ENCODE measurements at places on chromosomes 16 and 17.

DNA sequence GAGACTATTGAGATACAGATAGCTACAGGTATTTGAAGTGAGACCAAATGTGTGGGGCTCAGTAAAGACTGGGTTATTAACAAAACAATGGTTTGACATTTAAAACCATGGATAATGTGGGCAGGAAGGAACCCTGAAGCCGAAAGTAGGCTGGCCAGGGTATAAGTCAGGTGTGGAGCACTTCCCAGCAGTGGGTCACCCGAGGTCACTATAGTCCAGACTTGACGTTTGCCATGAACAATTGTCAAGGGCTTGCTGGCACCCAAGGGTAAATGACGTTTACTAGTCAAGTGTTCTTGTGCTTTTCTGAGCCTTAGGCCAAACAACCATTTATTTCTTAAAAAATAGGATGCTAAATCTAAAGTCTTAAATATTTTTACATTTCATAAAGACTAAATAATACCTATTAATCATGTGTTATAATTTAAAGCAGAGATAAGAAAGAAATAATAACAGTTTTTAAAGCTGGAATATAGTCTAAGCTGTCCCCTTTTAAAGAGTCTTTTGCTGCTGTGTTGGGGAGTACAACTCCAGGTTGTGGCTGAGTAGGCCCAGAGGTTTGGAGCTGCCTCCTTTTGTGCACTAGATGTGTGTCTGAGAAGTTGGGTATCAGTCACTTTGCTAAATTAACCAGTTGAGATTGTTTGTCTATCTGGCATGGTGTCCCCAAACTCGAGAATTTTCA is 15.7 kb downstream of the ALDH3A2 start:
- no peak for DNase-seq

DNA sequence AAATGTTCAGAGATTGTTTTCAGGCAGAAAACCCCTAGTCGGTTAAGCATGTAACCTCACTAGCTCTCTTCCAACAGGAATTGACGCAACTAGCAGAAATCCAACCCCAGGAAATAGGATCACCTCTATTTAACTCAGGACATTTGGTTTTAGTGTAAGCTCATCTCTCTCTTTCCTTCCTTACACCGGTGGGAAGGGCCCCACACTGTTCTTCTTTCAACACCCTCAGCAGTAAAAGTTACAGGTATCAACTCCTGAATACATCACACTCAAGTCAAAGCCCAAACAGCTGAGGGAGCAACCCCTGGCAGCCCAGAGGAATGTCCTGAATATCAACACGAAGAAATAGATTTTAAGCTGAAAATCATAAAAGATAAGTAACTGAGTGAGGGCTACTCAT is 191.2 kb upstream of the KIF2B start:
- no peak for DNase-seq

GRCh38 chr17:82838386-82839063 is 1.3 kb downstream of the ZNF750 start:
- DNase-seq, result no peak

- DNase-seq, result peak; percentile 71
Observed at GRCh38 chr17:39676198-39676819, 8.1 kb downstream of the PNMT start.

GRCh38 chr16:4594433-4595410 is 20.0 kb downstream of the UBALD1 start:
- DNase-seq, result no peak

DNA sequence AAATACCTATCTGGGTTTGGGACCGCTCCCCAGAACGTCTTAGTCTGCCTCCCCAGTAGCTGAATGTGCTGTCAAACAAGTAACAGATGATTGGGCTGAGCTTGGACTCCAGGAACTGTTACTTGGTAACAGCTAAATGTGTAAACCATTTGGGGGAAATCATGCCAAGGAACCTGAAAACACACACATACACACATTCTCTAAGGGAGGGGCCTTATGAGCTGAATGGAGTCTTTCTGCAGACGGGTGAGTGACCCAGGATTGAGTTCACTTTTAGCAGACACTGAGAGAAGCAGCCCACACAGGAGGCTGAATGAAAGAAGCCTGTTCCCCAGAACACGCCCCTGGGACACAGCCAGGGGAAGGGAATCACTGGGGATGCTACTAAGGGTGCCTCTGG is 1.6 kb downstream of the ACLY start:
- DNase-seq, result no peak

GRCh38 chr17:290121-290521 is 62.5 kb downstream of the RPH3AL start:
- DNase-seq, result no peak

- DNase-seq, result no peak
Observed at GRCh38 chr16:76988526-76988925, 202.5 kb upstream of the MON1B start.

GRCh38 chr16:1291576-1291974 is 17.9 kb upstream of the UBE2I start:
- DNase-seq, result no peak

DNA sequence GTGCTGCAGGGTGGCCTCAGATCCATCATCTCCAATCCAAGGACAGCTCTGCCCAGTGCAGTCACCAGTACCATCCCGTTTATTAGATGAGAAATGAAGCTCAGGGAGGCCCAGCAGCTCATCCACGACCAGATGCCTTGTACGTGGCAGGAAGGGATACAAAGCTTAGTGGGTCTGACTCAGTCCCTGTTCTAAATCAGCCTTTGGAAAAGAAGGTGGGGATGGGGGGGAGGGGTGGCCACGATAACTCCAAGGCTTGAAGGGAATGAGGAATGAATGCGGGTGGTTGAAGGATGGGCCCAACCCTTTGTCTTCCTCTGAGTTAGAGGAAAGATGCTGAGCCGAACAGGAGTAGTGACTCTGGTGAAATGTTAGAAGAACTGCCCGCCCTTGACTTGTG is 25.8 kb downstream of the LLGL2 start:
- no peak for DNase-seq

GRCh38 chr17:61997664-61998063 is 67.4 kb downstream of the MED13 start:
- DNase-seq, result no peak

All from CD4-positive, alpha-beta T cell treated with Interleukin-21 for 1 hour (primary cell).